ENCODE measurements at places on chromosomes 7 and 10. TPM values are rescaled to one million over a fixed set of nuclear protein-coding genes. Genes with fewer than 3 reads are reported as not detected.

The H2BK1 gene
- not detected for total RNA-seq

The TFEC gene
- 15.4 TPM for total RNA-seq

The CTTNBP2 gene
- total RNA-seq: not detected

The SYNPO2L gene
- total RNA-seq: not detected

The GHRHR gene
- not detected for total RNA-seq

The RBP4 gene
- not detected for total RNA-seq

The PAX4 gene
- total RNA-seq: not detected

The TDRD1 gene
- not detected for total RNA-seq

The MAGI2 gene
- total RNA-seq: 2.7 TPM

The SPDYE9 gene
- not detected for total RNA-seq

The ZNF746 gene
- 16.7 TPM for total RNA-seq

The GATA3 gene
- 0.25 TPM for total RNA-seq

The RNF148 gene
- 0.86 TPM for total RNA-seq

Measured in pulmonary artery endothelial cell (primary cell).